Stimulated activated CD4-positive, alpha-beta T cell treated with anti-CD3 and anti-CD28 coated beads, Interleukin-15, amount 100 ng/mL, for 1 hour (primary cell): ENCODE measurements at places on chromosomes 12 and 14.

- no peak for DNase-seq
Measured at GRCh38 chr12:110845339-110845682, 1.5 kb upstream of the CCDC63 start.

DNA sequence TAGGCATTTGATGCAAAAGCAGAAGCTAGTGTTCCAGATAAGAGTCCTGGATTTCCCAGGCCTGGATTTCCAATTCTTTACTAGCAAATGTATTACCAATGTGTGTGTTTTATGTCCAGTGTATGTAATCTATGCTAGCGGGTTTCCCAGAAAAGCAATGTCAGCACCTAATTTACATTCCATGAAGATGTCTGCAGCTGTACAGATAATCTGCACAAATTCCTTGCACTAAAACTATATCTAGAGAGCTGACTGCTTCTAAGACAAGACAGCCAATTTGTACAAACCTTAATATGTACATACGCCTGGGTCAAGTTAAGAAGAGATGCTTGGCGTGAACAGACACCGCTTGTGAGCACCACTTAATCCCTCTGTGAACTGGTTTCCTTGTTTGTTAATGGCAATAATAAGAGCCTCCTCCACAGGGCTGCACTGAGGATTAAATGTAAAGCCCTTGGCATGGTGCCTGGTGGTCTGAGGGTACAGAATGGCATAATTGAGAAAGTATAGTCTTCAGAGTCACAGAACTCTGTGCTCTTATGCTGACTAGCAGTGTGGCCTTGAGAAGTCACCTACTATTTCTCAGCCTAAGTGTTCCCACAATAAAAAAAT, 185.6 kb downstream of the EPS8 start:
- DNase-seq, result no peak

DNA sequence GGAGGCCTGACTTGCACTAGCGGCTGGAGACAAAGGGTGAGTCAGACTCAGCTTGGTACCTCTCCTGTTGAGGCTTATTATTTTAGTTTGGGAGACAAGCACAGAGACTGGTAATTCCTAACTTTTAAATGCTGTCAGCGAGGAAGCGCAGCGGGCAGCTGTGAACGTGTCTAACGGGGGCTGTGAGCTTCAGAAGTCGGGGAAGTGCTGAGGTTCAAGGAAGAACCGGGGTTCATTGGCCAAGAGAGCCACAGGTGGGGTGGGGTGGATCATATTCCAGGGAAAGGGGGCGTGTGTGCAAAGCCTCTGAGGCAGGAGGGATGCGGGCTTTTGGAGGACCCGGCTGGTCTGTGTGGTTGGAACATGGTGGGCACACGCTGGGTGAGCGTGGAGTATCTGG, 36.1 kb upstream of the ADGRD1 start:
- DNase-seq, result no peak

DNA sequence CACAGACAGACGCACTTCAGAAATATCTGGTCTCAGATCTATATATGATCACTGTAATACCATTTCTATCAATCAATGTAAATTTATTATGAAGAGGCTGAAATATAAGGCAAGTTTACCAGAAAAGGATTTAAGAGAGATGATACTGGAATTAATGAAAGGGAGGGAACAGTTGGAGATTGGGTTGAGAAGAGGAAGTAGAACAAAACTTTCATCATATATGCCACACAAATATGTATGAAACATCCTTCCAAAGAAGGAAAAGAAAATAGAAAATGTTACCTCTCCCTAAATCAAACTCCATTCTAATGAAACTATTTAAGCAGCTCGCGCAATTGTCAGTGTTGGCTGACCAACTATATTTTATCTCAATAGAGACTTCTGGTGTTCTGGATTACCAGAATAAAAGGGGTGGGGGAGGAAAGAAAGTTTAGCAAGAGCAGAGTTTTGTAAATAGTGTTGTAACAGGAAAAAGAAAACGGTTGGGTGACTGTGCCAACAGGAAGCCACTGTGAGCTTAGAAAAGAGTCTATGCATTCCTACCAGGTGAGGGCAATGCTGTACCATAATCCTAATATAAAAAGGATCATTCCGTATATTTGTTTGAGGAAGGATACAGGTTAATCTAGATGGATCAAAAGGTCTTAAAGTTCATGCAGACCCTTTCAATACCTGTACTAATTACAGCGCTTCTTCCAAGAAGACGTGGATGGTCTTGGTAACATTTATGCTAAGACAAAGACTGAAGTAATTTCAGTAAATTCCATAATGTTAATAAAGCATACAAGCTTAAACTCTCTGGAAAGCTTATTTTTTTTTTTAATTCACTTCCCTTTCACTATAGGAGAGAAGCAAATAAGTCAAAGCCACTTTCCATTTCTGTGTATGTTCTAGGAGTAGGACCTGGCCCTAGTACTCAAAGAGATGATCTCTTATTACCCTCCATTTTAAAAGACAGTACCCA, 14.5 kb upstream of the LLPH start:
- DNase-seq, result no peak

DNA sequence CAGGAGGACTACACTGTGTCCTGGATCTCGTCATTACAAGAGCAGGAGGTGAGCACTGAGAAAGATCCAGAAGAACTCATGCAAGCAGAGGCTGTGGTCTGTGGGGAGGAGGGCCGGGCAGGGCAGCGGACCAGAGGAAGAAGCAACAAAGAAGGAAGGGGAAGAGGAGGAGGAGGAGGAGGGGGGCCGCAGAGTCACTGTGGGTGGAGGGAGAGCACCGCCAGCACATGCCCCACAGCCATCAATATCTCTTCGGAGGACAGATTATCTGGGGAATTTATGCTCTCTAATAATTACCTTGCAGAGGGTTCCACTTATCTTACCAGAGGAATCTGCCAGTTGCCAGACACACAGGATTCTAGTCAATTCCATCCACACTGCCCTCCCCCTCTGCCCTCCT, 105.6 kb downstream of the DPF3 start:
- DNase-seq, result no peak

DNA sequence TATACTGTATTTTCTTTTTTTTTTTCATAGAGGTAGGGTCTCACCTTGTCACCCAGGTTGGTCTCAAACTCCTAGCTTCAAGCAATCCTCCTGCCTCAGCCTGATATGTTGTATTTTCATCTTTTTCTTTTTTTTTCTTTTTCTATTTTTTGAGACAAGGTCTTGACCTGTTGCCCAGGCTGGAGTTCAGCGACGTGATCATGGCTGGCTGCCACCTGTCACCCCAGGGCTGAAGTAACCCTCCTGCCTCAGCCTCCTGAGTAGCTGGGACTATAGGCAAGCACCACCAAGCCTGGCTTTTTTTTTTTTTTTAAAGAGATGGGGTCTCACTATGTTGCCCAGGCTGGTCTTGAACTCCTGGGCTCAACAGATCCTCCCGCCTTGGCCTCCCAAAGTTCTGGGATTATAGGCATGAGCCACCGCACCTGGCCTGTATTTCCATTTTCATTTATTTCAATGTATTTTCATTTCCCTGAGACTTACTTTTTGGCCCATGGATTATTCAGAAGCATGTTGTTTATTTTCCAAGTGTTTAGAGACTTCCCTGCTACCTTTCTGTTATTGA, 16.2 kb upstream of the ARF6 start:
- DNase-seq, result no peak

DNA sequence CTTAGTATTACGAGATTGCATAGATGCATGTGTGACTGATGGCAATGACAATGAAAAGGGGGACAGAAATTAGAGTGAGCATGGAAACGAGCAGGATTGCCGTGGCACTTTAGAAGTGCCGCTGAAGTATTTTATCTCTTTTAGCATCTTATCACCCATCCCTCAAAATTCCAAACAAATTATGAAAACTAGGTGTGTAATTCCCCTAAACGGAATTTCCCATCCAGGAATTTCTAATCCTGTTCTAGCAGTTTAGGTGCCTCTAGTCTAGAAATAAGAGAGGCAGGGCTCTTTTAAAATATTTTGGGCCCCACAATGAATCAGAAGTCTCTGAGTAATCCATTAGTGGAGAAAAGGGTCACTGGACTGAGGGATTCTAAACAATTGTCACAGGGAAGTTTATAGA, 947 bp downstream of the TMEM52B start:
- DNase-seq, result no peak

DNA sequence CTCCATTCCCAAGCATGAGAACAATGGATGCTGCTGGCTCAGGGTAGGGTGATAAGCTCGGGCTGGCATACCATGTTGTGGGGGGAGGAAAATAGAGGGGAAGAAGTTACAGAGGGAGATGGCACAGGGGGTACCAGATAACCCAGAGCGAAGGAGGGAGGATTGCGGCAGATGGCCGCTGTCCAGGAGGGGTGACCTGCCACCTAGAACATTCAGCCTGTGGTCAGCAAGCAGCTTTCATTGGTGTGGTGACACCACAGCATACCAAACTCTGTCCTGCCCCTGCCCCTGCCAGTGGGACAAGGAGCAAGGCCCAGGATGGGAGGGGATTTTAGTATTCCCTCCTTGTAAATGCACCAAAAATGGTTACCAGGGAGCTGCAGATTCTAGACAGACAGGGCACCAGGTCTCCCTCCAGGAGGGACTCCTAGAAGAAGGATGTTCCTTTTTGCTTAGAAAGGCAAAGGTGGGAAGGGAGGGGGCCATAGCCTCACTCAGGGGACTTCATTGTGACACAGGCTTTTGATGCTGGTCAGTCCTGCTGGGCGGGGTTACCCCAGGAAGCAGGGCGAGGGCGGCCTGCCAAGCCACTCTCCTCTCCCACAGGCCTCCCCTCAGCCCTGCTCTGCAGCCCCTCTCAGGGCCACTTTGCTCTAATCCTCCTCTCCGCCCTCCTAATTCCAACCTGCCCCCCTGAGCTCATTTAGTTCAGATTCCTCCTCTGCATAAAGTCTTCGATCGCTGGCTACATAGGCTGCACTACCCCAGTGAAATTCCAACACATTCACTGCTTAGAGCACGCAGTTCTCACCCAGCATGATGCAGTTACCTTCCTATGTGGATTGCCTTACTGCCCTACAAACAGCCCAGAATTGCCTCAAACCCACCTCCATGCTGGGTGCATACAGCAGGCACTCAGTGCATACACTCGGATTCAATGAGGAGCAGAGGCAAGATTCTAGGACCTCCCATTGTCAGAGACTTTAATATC, 36.0 kb upstream of the PLEKHG6 start:
- DNase-seq, result no peak

- no peak for DNase-seq
Measured at GRCh38 chr12:88579161-88579517, 1.1 kb downstream of the KITLG start.

DNA sequence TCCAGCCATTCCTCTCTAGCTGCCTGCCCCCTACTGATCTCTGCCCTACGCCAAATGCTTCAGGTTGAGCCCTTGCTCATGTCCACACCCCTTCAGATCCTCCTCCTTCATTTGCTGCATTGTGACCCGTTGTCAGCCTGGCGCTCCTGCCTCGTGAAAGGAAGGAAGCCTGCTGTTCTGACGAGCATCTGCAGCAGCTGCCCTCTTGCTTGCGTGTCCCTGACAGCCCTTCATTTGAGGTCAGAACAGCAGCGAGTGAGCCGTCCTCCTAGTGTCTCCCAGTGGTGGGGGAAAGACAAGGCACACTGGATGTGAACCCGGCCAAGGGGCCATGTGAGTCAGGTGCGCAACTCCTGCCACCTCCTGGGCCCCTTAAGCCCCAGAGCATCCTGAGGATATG, 3.0 kb upstream of the PIANP start:
- no peak for DNase-seq

- no peak for DNase-seq
Measured at GRCh38 chr12:49296836-49297694, 2.1 kb downstream of the PRPH start.

- DNase-seq, result no peak
Measured at GRCh38 chr14:104676130-104676693, 13.2 kb upstream of the INF2 start.

DNA sequence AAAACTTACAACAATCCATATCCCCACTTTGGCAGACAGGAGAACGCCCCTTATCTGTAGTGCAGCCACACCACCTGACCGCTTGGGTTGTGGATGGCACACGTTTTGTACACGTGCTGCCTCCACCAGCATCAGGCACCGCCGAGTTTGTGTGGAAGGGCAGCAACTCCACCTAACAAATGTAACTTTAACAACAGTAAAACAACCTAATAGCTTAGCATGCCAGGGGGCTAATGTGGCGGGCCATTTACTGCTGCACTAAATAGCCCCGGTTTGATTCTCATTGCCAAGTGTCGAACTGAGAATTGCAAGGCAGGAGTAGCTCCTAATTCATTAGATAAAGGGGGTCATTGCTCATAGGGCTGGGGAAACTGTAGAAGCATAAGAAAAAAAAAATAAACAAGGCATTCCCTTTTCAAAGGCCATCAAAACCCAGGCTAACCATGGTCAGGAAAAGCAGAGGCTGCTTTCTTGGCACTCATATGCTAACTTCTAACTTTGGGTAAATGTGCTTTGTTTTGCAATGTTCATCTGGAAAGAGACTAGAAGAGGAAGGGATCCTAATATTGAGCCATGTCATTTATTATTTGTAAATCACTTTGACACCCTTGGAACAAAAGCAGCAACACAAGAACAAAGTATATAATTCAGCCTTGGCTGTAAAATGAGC, 279.7 kb upstream of the SOX5 start:
- no peak for DNase-seq

- DNase-seq, result no peak
Measured at GRCh38 chr14:80587096-80587724, 354.3 kb downstream of the CEP128 start.

DNA sequence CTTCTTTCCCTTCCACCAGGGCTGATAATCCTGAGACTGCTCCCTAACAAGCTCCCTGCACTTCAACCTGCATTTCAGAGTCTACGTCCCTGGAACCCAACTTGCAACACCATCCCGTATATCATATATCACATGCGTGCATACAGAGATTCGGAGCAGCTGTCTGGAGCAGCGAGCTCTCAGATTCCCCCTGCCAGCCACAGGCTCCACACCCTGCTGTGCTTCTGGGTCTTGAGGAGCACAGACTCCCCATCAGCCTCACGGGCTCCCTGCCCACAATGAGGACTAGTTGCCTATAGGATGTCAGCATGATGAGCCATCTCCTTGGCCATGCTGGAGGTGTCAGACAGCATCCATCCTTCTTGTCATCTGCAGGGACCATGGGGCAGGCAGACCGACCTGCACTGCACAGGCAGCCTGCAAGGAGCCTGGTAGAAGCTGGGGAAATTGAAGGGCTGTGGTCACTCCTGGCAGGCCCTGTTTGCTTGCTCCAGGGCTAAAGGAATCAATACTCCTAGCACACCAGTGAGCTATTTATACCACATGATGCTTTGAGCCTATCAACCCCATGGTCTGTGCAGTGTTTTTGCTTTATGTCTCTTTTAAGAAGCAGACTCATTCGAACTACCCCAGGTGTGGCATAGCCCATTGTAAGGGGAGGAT, 19.6 kb upstream of the HDAC7 start:
- no peak for DNase-seq

GRCh38 chr14:50303744-50304471, 8.1 kb downstream of the L2HGDH start:
- DNase-seq, result no peak

DNA sequence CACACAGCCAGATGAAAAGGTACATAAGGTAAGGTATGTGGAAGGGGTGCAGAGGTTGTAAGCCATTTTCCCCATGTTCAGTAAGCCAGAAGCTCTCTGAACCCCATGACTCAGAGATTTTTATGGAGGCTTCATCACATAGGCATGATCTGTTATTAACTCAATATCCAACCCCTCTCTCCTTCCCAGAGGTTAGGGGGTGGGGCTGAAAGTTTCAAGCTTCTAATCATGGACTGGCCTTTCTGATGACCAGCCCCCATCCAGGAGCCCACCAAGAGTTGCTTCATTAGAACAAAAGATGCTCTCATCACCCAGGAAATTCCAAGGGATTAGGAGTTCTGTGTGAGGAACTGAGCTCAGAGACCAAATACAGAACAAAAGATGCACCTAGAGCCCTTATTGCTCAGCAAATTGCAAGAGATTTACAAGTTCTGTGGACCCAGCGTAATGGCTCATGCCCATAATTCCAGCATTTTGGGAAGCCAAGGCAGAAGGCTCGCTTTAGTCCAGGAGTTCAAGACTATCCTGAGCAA, 103.2 kb upstream of the DAAM1 start:
- no peak for DNase-seq
